ENCODE measurements at places on chromosomes 16 and 17.

DNA sequence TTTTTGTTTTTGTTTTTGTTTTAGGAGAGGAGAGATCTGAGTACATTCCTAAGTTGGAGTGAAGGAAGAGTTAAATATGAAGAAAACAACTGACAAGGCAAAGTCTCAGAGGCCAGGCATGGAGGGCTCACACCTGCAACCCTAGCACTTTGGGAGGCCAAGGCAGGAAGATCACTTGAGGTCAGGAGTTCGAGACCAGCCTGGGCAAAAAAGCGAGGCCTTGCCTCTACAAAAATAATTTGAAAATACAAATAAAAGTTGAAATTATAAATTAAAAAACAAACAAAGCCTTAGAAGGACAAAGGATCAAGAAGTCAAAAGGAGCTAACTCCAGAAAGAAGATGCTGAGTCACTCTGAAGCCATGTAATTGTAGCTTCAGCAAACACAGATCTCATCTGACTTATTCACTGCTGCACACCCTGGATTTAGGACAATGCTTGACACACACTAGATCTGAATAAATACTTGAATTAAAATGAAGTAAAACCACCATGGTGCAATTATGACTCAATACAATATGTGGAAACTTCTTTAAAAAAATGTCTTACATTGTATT lies 9.1 kb downstream of the CEP20 start:
- DNase-seq = no peak

GRCh38 chr16:75239542-75240122 lies 11.8 kb downstream of the BCAR1 start:
- no peak for DNase-seq

DNA sequence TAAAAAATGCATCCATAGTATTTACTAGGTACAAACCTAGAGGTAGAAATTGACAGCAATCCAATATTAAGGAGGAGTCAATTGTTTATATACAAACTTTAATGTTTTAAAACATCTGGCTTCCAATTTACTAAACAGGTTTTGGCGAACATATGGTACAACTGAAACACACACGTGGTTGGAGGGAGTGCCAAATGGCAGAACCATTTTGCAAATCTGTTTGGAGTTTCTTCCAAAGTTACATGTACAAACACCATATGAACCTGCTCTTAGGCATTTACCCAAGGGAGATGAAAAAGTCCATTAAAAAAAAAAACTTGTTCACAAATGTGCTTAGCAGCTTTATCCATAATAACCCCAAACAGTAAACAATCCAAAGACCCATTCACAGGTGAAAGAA lies 159.8 kb upstream of the MYOCD start:
- no peak for DNase-seq

DNA sequence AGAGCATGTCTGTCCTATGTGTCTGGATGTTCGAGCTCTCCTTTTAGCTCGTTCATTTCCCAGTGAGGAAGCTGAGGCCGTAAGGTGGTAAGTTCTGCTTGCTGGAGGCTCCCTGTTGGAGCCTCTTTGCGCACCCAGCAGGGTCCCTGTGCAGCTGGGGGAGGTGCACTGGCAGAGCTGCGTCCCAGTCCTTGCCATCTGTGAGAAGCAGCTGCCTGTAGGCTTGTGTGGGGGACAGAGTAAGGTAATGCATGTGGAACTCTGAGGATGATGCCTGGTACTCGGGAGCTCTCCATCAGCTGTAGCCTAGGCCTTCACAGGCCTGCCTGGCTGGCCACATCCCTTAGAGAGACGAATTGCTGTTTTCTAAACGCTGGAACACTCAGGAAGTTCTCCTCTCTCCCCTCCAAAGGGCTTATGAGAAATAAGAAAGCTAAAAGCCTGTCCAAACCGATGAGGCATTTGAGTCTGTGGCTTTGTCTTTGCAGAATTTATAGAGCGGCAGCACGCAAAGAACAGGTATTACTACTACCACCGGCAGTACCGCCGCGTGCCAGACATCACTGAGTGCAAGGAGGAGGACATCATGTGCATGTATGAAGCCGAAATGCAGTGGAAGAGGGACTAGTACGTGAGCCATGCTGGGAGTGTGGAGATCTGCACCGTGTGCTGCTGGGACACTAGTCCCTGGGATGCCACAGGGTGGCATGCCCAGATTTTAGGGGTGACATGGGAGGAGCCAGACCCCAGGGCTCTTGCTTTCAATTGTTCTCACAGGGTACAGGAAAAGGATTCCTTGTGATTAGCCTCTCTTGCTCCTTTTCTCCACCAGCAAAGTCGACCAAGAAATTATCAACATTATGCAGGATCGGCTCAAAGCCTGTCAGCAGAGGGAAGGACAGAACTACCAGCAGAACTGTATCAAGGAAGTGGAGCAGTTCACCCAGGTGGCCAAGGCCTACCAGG lies 1.6 kb downstream of the NDUFB10 start:
- peak; percentile 76 for DNase-seq

- DNase-seq = no peak
Observed at GRCh38 chr17:83095016-83095415, 15.6 kb downstream of the METRNL start.

GRCh38 chr17:73278465-73279453 lies 17.1 kb upstream of the CPSF4L start:
- DNase-seq = no peak

GRCh38 chr17:38748149-38748891 lies at the start of gene PCGF2:
PCGF2 (minus strand) TSS chr17:38748336; CDS start chr17:38740402, 7,934 bp downstream.
- peak; percentile 98 for DNase-seq

GRCh38 chr16:57163842-57164241 lies 22.0 kb downstream of the PSME3IP1 start:
- no peak for DNase-seq

- peak; percentile 89 for DNase-seq
Observed at GRCh38 chr17:8151120-8151640, 1.0 kb downstream of the PER1 start.

GRCh38 chr16:31402687-31403086 lies 9.6 kb downstream of the ITGAD start:
- no peak for DNase-seq

- DNase-seq = no peak
Observed at GRCh38 chr17:7190276-7190917, 11.2 kb upstream of the ASGR1 start.

DNA sequence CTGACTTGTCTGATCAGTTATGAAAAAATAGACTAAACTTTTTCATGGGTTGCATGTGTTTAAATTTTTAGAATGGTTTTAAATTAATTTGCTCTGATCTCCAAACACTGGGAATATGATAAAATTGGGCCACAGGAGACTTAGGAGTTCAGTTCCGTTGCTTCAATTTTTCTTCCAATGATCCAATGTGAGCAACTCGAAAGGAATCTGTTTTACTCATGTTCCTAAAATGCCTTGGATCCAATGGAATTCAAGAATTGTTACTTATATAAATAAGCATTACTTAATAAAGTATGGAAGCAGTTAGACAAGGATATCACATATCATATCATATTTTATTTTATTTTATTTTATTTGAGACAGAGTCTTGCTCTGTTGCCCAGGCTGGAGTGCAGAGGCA lies 56.0 kb upstream of the NACA2 start:
- DNase-seq = no peak

- no peak for DNase-seq
Observed at GRCh38 chr16:9054460-9054859, 37.0 kb upstream of the HAPSTR1 start.

DNA sequence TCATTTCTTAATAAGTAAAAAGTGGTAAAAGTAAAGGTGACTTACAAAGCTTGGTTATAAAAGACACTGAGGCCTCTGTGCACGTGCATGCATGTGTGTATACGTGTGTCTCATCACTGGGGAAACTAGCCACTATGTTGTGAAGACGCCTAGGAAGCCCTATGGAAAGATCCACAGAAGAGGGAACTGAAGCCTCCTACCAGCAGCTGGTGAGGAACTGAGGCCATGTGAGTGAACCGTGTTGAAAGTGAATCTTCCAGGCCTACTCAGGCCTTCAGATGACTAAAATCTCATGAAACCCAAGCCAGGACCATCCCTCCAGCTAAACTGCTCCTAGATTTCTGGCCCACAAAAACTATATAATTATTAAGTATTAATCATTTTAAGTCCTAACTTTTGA lies 23.7 kb downstream of the PHLPP2 start:
- no peak for DNase-seq

GRCh38 chr16:668519-669171 lies 713 bp downstream of the RHOT2 start:
- DNase-seq = no peak

DNA sequence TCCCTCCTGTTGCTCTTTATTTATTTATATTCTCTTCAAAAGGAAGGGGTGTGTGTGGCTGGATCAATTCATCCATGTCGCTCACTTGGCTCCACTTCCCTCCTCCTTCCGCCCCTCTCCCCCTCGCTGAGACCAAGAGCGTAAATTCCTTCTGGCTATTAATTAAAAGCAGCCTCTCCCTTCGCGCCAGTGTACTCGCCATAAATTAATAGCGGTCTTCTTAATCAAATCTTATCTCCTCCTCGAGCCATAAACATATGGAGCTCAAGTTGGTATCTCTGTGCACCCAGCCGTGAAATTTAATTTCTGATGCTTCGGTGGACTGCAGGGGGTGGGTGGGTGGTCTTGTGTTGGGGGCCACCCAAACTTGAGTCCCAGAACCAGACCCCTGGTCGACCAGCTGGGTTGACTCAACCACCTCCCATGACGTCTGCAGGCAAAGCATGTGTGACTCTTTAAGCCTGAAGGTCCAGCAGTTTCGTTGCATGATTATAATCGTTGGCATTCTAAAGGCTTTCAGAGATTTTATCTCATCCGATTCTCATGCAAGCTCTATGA lies 57.9 kb downstream of the SDK2 start:
- DNase-seq = no peak

GRCh38 chr17:58378733-58379510 lies 26.9 kb upstream of the SUPT4H1 start:
- no peak for DNase-seq

DNA sequence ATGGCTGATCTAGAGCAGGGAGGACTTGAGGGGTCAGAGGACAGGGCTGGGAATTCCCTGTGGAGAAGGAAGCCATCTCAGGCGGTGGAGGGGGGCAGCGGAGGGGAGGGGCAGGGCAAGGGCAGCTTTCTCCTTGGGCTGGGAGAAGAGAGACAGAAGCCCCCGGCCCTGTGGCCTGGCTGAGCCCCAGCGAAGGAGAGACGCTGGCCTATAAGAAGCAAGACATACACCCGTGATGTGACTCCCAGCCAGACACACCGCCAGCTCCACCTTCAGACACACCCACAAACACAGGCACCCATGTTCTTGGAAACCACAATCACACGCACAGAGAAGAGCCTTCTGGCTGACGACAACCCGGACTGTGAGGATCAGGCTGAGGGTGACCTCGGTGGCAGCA lies 10.0 kb downstream of the TRPV3 start:
- DNase-seq = no peak

- no peak for DNase-seq
Observed at GRCh38 chr17:67659028-67659427, 58.7 kb upstream of the NOL11 start.
